GM20000 (cell line): ENCODE measurements at places on chromosomes 5 and 9.

DNA sequence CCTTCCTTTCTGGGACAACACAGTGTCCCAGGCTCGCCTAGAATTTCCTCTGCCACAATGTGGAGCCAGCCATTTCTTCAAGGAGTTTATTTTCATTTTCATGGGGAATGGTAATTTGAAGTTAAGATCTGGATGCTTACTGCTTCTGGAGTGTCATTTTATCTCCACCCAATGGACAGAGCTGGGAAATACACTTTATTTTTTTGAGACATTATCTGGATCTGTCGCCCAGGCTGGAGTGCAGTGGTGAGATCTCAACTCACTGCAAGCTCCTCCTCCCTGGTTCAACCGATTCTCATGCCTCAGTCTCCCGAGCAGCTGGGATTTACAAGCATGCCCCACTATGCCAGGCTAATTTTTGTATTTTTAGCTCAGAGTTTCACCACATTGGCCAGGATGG, 12.7 kb upstream of the THG1L start:
- DNase-seq: peak; percentile 49

DNA sequence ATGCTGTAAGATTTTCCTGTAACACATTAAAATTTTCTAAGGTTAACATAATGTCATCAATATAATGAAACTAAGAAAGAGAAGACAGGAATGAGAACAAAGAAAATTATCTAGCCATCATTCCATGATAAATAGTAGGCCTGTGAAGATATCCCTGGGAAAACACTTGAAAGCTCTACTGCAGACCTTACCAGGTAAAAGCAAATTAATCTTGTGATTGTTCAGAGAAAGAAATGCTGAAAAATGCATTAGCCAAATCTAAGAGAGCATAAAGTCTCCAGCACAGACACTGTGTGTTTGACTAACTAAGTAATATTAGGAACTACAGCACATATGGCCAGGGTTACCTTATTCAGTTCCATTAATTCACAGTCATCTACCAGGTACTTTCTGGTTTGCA, 628.3 kb upstream of the GRAMD2B start:
- DNase-seq: no peak

- no peak for DNase-seq
These were observed 253.9 kb upstream of the TYRP1 start for GRCh38 chr9:12439267-12439666.

DNA sequence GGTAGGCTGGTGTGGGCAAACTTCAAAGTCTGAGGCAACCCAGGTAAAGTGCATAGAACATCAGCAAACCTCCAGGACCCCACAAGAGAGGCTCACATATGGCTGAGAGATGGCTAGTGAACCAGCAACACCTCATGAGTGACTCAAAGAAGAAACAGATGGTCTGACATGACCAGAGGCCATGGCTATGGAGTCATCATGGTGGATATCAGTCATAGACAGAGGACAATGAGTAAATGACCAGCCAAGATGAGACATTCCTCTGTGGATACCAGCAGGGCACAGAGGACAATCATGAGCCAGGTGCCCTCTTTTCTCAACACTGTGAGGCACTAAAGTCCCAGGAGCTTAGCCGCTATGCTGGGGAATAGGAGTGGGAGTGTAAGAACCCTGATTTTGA, 180.8 kb downstream of the RASEF start:
- DNase-seq: no peak

DNA sequence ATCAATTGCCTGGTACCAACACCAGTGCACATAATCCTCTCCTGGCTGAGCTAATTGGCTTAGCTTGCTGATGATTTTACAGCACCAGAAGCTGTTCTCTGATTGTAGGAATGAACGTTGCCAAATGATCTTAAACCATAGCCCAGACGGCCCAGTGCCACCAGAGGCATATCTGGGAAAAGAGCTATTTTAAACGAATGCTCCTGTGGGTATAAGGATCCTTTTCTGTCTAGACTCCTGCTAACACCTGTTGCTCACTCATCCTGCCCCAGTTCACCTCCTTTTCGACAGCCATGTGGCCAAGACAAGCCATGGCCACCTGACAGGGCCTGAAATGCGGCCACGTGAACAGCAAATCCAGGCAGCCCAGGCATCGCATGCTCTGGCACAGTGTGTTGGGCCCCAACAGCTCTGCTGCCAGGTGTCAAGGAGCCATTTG, 289.9 kb upstream of the SLC30A5 start:
- DNase-seq: no peak

DNA sequence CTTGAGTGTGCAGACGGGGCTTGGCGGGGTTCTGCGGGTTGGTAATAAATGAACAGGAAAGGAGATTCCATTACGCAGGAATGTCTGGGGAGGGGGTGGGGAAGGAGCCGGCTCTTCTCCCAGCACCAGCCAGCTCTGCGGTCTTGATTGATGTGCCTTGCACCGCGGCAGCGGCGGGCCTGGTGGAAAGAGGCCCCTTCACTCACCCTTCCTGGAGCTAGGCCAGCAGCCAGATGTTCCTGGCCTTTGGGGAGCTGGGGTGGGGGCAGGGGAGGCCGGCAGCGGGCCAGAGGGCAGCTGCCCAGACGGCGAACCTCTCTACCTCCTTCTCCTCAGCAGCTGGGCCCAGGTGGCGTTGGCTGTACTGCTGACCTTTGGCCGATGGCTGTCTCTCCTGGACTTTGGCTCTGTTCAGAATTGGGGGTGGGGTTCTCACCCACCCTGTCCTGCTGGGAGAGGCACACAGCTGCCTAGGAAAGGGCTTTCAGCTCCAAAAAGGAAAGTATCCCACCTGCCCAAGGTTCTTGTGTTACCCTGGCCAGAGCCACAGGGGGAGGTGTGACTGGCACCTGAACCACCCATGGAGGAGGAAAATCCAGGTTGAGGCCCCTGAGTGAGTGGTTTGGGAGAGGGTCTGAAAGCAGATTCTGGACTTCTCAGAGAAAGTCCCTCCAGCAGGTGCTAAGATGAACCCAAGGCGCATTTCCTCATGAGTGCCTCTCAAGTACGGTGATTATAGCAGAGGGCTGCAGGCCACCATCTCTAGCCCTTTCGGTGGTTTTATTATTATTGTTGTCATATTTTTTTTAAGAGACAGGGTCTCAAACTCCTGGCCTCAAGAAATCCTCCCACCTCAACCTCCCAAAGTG, 58.0 kb upstream of the SYNPO start:
- no peak for DNase-seq

GRCh38 chr5:171861381-171861780, 75.8 kb downstream of the SMIM23 start:
- no peak for DNase-seq

DNA sequence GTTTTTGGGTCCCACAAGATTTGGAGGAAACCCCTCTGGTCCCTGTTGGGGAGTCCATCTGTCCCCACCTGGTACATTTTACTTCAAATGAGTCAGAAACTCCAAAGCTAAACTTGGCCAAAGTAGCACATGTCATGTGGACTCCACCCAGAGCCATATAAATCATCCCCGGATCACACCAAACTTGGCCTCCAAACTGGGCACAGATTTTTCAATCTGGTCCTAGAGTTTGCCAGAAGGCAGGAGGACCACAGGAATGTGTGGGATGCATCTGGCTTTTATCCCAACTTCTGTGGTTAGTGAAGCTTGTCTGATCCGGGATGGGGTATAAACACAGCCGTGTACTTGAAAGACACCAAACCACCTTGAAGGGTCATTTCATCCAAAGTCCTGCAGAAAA, 66.3 kb downstream of the MAT2B start:
- DNase-seq: no peak

DNA sequence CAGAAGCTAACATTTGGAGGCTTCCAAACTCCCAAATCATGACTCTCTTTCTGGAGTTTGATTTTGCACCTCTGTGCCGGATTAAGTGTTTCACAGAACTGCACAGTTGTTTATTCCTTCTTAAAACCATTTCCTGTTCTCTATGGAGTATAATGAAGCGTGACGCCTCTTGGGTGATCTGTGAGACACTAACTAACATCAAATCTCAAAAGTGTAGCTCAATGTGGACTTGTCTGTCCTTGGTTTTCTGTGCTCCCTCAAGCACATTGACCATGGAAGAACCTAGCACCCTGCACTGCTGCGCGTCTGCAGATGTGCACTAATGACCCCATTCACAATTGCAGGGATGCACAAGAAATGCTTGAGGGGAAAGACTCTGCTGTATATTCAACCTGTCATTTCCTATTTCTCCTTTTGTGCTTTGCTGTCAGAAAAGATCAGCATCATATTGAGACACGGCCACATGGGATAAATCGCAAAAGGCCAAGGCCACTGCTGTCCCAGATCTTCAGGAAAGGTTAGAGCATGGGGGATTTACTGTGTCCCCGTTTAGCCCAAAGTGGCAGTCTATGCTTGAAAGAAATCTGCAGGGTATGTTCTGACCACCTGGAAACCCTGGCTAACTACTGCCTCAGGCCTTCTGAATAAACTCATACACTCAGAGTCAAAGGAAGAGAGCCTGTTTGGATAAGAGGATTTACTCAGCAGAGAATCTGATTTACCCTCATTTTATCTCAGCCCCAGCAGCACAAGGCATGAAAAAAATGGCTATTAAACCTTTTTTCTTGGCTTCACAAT, 109.6 kb downstream of the BAAT start:
- DNase-seq: no peak

DNA sequence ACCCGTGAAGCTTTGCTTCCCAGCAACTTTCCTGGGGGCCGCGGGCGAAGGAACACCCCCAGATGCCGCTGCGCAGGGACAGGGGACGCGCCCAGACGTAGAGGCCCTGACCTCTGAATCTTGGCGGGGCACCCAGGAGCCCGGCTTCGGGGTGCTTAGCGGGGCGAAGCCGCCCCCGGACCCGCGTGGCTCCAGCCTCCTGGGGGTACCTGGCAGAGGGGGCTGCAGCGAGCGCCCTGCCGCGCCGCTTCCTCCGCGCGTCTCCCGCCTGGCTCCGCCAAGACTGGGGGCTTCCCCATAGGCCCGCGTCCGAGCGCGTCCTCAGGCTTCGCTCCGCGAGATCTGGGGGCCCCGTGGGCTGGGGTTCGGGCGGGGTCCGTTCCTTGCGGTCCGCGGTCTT, 23.0 kb upstream of the ZNF782 start:
- peak; percentile 34 for DNase-seq

GRCh38 chr5:132496631-132497487, 6.3 kb upstream of the IRF1 start:
- peak; percentile 86 for DNase-seq

DNA sequence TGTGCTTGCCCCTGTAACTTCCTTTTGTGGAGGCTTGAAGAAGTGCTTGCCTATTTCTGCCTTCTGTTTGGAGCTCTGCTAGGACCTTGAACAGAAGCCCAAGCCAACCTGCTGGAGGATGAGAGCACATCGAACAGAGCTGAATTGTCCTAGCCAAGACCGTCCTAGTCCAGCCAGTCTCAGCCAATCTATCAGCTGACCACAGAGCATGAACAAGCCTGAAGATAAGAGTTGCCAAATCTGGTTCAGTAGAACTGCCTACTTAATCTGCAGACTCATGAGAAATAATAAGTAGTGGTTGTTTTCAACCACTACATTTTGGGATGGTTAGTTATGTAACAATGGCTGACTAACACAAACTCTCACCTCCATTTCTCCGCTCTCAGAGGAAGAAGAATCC, 4.4 kb upstream of the SNX2 start:
- no peak for DNase-seq

GRCh38 chr5:125926172-125926571, 497.0 kb upstream of the GRAMD2B start:
- no peak for DNase-seq

DNA sequence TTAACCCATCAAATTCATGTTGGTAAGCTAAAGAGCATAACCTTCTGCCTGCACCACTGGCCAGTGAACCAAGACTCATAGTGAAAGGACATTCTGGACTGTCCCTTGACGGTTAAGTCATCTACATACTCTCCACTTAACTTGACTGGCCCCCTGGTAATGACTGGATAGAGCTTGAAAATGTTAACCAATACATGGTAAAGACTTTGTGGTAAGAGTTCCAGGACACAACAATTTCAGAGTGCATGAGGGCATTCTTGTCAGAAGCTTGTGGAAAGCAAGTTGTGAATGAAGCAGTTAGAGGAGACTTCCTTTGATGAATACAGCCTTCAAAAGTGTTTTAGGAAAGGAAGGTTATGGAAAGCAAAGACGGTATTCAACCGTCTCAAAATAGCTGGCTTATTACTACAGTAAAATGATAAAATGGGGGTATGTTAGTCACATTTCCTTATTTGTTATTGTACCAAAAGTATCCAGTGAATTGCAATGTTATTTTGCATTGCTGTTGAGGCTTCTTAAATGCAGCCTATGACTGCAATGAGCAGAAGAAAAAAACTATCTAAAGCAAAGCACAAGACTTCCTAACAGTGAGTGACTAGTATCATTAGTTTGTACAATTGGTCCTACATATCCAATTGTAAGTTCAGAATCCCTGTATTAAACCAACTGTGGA, 47.2 kb upstream of the DAB2 start:
- no peak for DNase-seq

- no peak for DNase-seq
These were observed 28.7 kb downstream of the CAMSAP1 start for GRCh38 chr9:135878528-135879236.

- no peak for DNase-seq
These were observed 11.4 kb downstream of the LAMC3 start for GRCh38 chr9:131020388-131020787.

- no peak for DNase-seq
These were observed 1116.2 kb upstream of the EDIL3 start for GRCh38 chr5:85500869-85501268.

DNA sequence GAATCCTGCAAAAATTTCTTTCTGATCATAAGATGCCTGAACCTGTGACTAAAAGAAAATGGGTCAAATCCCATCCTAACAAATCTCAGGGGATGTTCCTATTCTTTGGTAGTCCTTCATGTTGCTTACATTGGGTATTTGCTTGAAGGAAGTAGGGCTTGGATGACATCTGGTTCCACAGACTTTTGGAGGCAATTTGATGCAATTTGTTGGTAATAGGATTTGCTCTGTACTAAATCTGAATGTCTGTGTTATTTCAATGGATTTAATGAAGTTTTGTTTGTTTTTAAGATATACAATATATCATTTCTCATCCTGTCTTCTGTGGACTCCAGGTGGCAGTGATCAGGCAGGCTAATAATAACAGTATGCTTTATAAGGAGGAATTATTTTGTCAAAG, 457.9 kb downstream of the ZSWIM6 start:
- no peak for DNase-seq

- DNase-seq: no peak
These were observed 483.1 kb upstream of the PIK3R1 start for GRCh38 chr5:67732471-67732870.

GRCh38 chr9:96169484-96169883, 132.5 kb downstream of the HSD17B3 start:
- DNase-seq: no peak

GRCh38 chr9:90112788-90113187, 508.0 kb downstream of the GADD45G start:
- no peak for DNase-seq

GRCh38 chr9:99895510-99895909, 10.9 kb upstream of the STX17 start:
- no peak for DNase-seq

- no peak for DNase-seq
These were observed 137.0 kb downstream of the ADAMTSL1 start for GRCh38 chr9:18610956-18611355.
